ENCODE measurements at places on chromosomes 16 and 17. TPM values are rescaled to one million over a fixed set of nuclear protein-coding genes. Genes with fewer than 3 reads are reported as not detected.

The MYLK3 gene
- not detected for total RNA-seq

The RTN4RL1 gene
- 0.13 TPM for total RNA-seq

The TEKT1 gene
- total RNA-seq, result not detected

The AANAT gene
- total RNA-seq, result not detected

The SAMD14 gene
- 0.26 TPM for total RNA-seq

The SLC4A1 gene
- not detected for total RNA-seq

The CCL23 gene
- total RNA-seq, result not detected

The PRAC2 gene
- not detected for total RNA-seq

The TBC1D26 gene
- total RNA-seq, result not detected

The GIT1 gene
- total RNA-seq, result 17.4 TPM

The KRT27 gene
- total RNA-seq, result not detected

The C1QL1 gene
- total RNA-seq, result not detected

The ZNF750 gene
- total RNA-seq, result 13.8 TPM

The DNAH17 gene
- not detected for total RNA-seq

All from bronchial epithelial cell (primary cell).